Renal pelvis (tissue), 12 donors: ENCODE measurements at places on chromosomes 12 and 14. TPM values are rescaled to one million over a fixed set of nuclear protein-coding genes. Genes with fewer than 3 reads are reported as not detected.

DNA sequence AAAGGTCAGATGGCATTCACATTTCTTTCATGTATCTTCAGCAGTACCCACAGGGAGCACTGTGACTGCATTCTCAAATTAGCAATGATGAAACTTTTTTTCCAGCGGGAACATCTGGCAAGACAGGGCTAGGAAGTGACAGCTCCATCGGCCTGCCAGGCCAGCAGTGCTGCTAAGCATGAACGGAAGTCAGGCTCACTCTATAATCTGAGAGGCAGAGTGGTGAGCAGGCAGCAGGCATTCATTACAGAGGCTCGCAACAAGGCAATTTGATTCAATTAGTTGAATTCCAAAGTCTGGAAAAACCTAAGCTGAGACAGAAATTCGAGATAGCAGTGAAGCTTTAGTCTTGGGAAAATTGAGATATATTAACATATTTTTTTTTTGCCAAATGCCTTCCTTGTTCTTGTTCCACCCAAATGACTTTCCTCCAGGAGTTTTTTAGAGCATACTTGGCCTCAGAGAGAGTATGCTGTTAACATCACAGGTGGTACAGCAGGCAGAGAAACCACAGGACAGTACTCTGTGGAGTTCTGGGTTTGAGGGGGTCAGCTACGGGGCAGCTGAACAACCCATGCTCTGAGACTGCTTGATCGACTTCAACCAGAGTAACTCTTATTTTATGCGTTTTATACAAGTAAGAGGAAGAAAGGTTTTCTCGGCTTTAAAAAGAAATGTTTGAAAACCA, 414.9 kb downstream of the APAF1 start:
- peak; percentile 54 for DNase-seq

DNA sequence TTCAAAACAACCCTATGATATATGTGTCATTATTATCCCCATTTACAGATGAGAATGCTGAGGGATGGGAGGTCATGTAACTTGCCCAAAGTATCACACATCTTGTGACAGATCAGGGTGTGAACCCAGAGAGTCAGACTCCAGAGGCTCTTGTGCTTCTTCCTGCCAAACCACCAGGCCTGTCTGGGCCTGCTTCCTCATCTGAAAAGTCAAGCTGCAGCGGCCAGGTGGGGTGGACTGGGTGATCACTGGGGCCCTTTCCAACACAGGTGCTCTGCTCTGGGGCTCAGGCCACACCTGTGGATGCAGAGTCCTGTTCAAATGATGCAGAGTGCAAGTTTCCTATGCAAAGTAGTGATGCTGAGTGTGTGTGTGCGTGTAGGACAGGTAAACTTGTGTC, 26.7 kb downstream of the TSPAN11 start:
- DNase-seq: no peak

DNA sequence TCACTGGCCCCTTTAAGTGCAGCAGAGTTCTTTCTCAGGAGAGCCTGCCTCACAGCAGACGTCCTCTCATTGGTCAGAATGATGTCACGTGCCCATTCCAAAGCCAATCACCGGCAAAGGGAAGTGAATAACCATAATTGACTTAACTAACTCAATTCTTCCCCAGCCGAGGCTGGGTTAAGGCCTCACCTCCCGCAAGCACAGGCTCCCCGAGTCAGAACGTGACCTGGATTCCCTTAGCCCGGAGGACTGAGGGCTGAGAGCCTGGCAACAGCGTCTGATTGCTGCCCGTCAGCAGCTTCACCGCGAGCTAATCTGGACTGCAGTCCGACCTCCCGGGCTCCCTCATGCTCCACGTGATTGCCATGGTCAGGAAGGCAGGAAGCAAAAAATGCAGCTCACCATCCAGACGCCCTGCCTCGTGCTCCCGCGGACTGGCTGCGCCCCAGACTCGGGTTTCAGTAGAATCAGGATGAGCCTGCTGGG, 92.1 kb upstream of the FZD10 start:
- peak; percentile 54 for DNase-seq

- DNase-seq: no peak
Observed at GRCh38 chr12:92930421-92930820, 1.3 kb upstream of the EEA1 start.

The SERPINA12 gene
- 0.65 TPM for polyA plus RNA-seq

The GPR65 gene
- polyA plus RNA-seq: 0.32 TPM
